ENCODE measurements at places on chromosomes 6 and 20.

DNA sequence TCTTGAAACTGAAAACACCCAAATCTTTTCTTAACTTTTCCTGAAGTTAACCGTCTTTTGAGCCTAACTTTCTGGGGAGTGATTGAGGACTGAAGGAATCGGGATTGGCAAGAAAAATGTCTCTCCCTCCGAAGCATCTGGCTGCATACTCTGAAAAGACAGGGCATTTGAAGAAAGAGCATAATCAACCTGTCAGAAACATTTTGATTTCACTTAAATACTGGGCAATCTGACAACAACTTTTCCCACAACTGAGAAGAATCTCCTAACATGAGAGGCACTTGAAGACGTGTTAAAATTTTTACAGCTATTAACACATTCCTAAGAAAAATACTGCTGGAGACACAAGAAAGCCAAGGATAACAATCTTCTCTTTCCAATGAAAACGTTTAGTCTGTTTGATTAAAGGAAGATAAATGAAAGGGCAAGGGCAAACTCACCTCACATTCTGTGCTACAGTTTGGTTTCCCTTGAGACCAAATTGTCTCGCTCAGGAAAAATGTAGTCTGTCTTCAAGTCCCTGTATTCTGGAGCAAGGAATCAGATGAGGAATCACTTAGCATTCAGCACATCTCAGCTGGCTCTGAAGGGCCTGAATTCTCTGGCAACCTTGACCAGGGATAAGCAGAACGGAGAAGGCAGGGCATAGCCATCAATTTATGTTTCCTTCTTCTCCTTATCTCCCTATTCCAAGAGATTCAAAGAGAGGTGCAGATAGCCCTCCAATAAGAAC, 76.1 kb downstream of the TBX18 start:
- DNase-seq, result no peak

DNA sequence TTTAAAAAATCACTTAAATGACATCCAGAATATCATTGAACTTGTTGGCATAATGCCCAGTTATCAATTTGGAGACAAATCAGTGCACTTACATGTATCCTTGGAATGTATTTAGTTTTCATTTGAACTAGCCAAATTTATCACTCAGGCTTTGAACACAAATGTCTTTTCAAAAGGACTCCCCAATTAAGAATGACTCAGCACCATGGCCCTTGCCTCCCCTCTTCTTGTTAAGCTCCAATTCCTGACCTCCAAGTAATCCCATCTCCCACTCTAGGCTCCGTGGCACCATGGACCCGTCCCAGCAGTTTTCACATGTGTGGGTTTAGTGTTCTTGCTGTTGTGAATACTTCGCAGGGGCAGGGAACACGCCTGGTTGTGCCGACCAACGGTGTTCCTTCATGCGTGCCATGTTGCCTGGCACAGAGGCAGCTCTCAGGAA, 2.7 kb downstream of the AKAP12 start:
- DNase-seq, result no peak

DNA sequence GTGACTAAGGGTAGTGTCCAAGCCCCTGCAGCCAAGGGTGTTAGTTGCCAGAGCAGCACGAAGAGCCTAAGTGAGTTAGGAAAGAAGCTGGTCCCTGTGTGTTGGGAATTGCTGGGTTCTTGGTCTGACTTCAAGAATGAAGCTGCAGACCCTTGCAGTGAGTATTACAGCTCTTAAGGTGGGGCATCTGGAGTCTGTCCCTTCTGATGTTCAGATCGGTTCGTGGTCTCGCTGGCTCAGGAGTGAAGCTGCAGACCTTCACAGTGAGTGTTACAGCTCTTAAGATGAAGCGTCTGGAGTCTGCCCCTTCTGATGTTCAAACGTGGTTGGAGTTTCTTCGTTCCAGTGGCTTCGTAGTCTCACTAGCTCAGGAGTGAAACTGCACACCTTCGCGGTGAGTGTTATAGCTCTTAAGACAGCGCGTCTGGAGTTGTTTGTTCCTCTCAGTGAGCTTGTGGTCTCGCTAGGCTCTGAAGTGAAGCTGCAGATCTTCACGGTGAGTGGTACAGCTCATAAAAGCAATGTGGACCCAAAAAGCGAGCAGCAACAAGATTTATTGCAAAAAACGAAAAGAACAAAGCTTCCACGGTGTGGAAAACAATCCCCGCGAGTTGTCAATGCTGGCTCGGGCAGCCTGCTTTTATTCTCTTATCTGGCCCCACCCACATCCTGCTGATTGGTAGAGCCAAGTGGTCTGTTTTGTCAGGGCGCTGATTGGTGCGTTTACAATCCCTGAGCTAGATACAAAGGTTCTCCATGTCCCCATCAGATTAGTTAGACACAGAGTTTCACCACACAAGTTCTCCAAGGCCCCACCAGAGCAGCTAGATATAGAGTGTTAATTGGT, 31.8 kb downstream of the PXDC1 start:
- DNase-seq, result no peak

DNA sequence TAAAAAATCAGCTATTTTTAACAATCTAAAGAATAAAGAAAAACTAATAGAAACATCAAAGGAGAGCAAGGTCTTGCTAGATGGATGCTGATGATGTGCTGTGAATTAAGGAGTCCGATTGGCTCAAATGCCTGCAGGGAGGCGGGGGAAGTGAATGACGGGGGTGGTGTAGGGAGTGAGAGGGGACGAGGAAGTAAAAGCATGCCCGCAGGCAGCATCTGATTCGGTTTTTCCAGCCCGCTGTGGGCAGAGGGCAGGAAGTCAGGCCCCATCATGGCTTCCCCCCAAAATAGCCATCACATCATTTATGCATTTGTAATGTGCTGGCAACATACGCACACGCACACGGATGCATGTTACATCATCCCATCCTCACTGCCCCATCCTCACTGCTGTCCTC, 10.3 kb downstream of the RSPO4 start:
- DNase-seq, result no peak

GRCh38 chr6:85287654-85288053, 162.2 kb upstream of the NT5E start:
- DNase-seq, result no peak

DNA sequence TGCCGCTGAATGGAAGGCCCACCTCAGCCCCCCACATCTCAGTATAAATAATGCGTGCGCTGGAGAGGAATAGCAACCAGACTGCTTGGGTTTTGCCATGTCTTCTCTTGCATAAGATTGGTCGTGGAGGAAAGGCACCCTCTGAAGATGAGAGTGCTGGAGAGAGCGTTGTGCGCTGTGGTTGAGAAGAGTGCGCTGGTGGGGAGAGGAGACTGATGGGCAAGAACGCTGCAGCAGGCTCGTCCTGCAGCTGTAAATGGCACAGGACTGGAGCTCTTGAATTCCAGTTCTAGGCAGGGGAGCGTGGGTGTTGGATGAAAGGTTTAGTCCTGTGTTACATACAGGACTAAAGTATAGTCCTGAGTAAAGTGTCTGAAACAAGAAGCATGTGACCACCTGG, 51.5 kb downstream of the RPRD1B start:
- DNase-seq, result no peak

- DNase-seq, result no peak
Observed at GRCh38 chr6:86595641-86596040, 341.7 kb upstream of the HTR1E start.

- DNase-seq, result no peak
Observed at GRCh38 chr6:106146852-106147351, 60.8 kb downstream of the PRDM1 start.

DNA sequence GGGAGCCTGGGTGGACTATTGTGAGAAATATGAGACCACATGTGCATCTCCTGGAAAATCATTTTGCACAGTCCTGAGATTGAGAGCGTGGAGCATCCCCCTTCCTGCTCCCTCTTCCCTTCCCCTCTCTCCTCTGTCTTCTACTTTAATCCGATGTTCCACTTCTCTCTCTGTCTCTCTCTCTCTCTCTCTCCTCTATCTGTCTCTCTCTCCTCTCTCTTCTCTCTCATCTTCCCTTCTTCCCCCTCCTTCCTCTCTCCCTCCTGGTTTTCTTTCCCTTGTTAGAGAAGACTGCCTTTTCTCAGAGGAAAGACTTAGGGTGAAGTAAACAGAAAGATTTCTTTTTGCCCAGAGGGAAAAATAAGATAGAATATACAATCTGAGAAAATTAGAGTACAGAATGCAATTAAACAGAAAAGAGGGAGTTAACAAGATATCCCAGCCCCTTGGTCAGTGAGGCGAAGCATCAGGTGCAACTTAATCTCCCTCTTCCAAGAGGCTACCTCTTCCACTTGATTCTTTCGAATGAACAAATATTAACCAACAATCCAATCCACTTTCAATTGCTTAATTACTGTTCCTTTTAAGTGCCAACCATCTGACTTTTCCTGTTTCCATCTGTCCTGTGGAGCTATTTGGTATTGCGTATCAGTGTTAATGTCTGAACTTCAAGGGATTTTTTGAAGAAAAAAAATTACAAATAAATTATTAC, 14.6 kb downstream of the KHDC1 start:
- DNase-seq, result no peak

GRCh38 chr6:169965239-169965638, 213.8 kb downstream of the ERMARD start:
- DNase-seq, result no peak

DNA sequence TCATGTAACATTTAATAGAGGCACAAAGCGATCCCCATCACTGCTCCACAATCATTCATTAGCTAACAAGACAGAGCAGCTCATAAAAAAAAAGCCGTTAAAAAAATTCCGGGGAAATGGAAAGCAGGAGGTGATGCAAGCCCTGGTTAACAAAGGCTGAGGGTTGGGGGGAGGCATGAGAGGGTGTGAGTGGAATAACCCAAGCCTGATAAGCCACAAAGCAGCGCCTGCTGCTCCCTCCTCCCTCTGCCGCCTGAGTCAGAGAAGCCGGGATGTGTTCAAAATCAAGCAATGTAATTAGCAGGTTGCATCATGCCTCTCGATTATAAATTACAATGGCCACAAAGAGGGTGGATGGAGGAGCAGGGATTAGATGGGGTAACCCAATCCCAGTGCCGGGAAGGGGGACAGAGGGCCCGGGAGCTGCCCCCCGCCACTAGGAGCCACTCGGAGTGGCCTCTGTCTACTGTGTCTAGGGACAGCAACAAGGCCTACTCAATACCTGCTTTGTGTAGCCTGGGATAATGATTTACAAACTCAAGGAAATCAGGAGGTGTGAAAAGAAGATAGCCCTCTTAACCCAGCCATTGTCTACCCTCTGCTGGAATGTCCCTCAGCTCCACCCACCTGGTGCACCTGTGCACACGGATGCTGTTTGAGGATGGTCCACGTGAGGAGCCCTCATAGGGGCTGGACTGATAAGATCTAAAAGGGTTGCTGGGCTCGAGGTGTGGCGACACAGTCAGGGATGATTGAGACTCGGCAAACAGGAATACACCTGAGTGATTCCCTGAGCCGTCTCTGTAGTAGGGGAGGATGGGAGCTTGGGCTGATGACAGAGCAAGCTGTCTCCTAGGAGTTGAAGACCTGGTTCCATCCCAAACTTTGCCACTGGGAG, 156.9 kb downstream of the VEGFA start:
- peak; percentile 18 for DNase-seq
